CD4-positive, CD25-positive, alpha-beta regulatory T cell (primary cell): ENCODE measurements at places on chromosomes 12 and 14. TPM values are rescaled to one million over a fixed set of nuclear protein-coding genes. Genes with fewer than 3 reads are reported as not detected.

Gene ASCL4
- total RNA-seq: not detected

Gene DPF3
- total RNA-seq: 2.0 TPM

Gene NABP2
- 16.9 TPM for total RNA-seq

Gene SLC5A8
- total RNA-seq: not detected

Gene PAPLN
- not detected for total RNA-seq

Gene PIWIL1
- total RNA-seq: not detected

Gene KICS2
- total RNA-seq: 26.7 TPM

Gene NPFF
- not detected for total RNA-seq
